Renal cortical epithelial cell (primary cell): ENCODE measurements at places on chromosomes 7 and 10. TPM values are rescaled to one million over a fixed set of nuclear protein-coding genes. Genes with fewer than 3 reads are reported as not detected.

DNA sequence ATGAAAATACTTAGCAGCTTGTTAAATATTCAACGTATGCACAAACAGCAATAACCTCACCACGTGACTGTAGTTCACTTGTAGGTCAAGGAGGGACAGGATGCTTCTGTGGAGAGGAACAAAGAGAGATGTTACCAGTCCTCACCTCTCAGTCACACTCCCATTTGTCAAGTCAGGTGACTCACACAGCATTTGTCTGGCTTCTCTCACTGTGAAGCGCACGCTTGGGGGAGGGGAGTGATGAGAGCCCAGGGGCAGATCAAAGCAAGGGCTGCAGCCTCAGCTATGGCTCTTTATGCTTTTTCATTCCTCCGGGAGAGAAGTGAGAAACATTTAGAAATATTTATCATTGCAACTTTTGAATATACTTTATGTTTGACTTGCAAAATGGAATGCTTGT is 2.9 kb upstream of the RBM20 start:
- DNase-seq, result peak; percentile 52

GRCh38 chr10:131841131-131841660 is 59.6 kb upstream of the PPP2R2D start:
- no peak for DNase-seq

CPVL gene
- 18.2 and 23.2 TPM in 2 replicates for total RNA-seq

- peak; percentile 44 for DNase-seq
Observed at GRCh38 chr7:140242057-140243031, 65.6 kb upstream of the KDM7A start.

GRCh38 chr7:128164955-128165670 is 76.0 kb upstream of the LEP start:
- no peak for DNase-seq

- peak; percentile 67 for DNase-seq
Observed at GRCh38 chr7:4689151-4689550, 7.1 kb downstream of the FOXK1 start.

- no peak for DNase-seq
Observed at GRCh38 chr10:1762076-1762475, 24.8 kb upstream of the ADARB2 start.

DNA sequence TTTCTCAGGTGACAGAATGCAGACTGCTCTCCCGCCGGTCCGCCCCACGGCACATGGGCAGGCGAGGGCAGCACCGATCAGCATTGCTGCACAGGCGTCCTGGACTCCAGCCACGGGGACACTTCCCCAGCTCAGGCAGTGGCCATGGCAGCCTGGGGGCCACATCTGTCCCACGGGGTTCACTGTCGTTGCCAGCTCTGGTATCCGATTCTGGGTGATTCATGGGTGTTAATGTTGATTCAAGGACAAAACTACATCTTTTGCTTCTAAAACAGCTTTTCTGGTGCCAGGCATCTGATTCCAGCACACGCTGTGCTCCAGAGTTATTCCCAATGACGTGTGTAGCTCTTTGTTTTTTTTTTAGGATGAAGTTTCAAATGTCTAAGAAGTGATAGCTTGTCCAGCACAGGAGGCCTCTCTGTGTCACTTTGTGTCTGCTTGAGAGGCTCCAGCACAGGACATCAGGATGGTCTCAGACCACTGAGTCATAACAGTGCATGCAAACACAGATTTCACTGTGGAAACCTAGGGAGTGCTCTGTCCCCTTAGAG is 218.0 kb downstream of the WDR37 start:
- no peak for DNase-seq

GRCh38 chr7:97845622-97846203 is 26.5 kb downstream of the ASNS start:
- DNase-seq, result peak; percentile 27

GRCh38 chr10:12644380-12645144 is 295.2 kb downstream of the CAMK1D start:
- no peak for DNase-seq

DNA sequence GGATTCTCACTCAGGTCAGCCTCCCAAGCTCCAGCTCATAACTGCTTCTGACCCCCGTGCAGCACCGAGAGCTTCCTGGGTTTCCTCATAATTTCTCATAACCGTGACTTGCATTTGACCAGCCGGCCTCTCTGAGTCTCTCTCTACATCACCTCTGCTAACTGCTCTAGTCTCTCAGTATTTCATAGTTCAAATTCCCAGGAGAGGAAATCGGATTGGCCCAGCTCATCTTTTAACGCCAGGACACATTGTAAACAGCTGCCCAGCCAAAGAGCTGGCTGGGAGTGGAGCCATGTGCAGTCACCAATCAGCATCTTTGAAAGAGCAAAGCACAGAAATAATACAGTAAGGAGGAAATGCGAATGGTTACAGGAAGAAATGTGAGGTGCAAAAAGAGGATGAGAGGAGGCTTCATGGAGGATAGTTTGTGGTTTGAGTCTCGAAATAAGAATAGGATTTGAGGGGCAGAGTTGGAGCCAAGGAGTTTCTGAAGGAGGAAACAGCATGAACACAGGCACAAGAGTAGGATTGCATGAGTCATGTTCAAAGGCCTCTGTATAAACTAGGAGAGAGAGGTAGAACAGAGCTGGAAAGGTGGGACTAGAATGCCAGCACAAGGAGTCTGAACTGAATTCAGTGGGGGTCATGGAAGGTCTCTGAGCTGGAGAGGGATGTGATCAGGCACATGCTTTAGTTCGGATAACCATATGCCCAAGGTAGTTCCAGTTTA is 15.2 kb upstream of the LBX1 start:
- peak; percentile 18 for DNase-seq

MSMB gene
- total RNA-seq, result not detected in 2 replicates

VKORC1L1 gene
- 22.7 and 30.7 TPM in 2 replicates for total RNA-seq

- no peak for DNase-seq
Observed at GRCh38 chr10:44983895-44984278, 5.3 kb upstream of the DEPP1 start.

- DNase-seq, result no peak
Observed at GRCh38 chr10:51112013-51112412, 37.7 kb downstream of the PRKG1 start.

FZD1 gene
- total RNA-seq, result 8.0 and 20.6 TPM in 2 replicates

ACTL6B gene
- total RNA-seq, result not detected in 2 replicates

- DNase-seq, result peak; percentile 73
Observed at GRCh38 chr7:108413782-108414492, 42.3 kb downstream of the NRCAM start.

- no peak for DNase-seq
Observed at GRCh38 chr7:158074896-158075632, 512.6 kb downstream of the PTPRN2 start.

- no peak for DNase-seq
Observed at GRCh38 chr7:55426676-55427075, 61.5 kb downstream of the LANCL2 start.

DNA sequence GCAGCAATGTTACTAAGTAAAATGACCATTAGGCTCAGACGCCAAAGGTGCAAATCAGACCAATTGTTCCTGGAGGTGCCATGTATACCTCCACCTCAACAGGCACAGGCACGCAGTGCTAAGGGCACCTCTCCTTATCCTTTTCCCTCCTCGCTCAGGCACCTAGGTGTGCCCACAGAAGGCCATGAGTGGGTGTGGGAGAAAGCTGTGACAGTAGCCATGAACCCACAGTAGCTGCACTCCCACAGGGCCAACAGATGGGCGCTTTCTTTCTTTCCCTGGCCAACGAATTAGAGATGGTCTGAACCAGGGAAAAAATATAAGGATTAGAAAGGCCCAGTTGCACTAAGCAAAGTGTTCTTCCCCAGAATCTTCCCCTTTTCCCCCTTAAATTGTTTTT is 15.5 kb upstream of the TNS3 start:
- DNase-seq, result no peak

IGF2BP3 gene
- 43.9 and 50.8 TPM in 2 replicates for total RNA-seq

DNA sequence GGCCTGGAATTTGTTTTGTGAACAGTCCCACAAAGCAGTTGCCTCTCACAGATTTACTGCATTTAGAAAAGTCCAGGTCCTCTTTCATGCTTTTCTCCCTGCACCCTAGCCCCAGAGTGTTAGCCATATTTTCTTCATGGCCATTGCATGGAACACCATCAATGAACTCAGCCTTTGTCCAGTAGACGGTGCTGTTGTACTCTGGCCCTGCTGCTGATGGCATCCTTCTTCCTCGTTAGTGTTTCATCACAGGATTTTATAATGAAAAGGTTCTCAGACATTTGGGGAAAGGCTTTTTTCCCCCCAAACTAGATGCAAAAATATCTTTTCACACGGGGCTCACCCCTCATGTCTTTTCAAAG is 93.0 kb upstream of the SLC25A13 start:
- peak; percentile 37 for DNase-seq

DNA sequence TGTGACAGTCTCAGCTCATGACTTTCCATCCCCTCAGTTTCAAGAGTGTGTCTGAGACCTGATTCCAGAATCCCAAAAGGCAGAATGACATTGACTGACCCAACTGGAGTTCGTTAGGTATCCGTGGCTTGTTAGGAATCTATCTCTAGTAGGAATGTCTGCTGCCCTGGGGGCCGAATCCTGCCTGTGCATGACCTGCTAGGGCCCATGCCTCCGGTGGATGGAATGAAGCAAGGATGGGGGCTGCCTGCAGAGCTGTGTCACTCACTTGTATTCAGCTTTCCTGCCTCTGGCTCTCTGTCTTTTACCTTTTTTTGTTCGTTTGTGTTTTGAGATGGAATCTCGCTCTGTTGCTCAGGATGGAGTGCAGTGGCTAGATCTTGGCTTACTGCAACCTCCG is 129.5 kb downstream of the SDK1 start:
- DNase-seq, result no peak

DNA sequence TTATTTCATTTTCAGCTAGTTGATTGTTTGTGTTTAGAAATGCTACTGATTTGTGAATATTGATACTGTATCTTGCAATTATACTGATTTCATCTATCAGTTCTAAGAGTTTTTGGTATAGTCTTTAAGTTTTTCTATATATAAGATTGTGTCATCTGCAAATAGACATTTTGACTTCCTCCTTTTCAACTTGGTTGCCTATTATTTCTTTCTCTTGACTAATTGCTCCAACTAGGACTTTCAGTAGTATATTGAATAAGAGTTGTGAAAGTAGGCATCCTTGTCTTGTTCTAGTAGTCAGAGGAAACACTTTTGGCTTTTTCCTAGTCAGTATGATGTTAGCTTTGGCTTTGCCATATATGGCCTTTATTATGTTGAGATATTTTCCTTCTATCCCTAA is 20.4 kb downstream of the PHTF2 start:
- no peak for DNase-seq

DNA sequence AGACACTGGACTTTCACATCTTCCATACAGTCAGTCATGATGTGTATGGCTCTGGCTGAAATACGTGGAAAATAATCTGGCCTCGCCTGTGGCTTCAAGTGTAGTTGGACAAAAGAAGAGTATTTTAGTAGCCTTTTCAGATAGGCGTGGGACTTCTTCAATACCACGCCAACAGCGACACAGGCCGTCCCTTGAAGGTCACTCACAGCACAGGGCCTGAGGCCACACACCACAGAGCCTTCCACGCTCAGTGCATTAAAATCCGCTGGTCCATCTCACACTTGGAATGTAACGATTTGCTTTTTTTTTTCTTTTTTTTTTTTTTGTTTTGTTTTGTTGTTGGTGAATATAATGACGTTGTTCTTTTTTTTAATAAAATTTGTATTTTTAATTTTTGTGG is 51.8 kb upstream of the SUN1 start:
- DNase-seq, result no peak

DNA sequence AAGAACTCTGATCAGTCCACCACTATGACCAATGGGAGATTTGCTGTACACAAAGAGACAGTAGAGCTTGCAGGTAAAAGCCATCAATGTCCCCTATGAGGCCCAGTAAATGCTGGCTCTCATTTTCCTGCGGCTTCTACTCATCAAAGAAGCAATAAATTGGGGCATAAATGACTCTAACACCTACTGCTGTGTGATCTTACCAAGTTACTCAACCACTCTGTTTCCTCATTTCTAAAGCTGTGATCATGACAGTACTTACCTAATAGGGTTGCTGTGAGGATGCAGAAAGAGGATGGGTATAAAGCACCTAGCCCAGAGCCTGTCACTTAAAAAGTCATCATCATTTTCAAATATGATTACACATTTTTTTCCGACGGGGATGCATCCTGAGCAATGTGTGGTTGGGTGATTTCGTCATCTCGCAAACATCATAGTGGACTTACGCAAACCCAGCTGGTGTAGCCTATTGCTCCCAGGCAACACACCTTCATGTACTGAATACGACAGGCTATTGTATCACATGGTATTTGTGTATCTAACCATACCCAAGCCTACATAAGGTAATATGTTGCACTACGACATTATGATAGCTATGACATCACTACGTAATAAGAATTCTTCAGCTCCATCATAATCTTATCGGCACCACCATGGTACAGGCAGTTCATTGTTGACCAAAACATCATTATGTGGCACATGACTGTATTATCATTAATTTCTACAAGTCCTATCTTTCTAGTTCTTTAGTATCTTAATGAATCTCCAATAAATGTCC is 7.1 kb upstream of the MGMT start:
- DNase-seq, result no peak

TUBAL3 gene
- 0.35 and 1.7 TPM in 2 replicates for total RNA-seq

DNA sequence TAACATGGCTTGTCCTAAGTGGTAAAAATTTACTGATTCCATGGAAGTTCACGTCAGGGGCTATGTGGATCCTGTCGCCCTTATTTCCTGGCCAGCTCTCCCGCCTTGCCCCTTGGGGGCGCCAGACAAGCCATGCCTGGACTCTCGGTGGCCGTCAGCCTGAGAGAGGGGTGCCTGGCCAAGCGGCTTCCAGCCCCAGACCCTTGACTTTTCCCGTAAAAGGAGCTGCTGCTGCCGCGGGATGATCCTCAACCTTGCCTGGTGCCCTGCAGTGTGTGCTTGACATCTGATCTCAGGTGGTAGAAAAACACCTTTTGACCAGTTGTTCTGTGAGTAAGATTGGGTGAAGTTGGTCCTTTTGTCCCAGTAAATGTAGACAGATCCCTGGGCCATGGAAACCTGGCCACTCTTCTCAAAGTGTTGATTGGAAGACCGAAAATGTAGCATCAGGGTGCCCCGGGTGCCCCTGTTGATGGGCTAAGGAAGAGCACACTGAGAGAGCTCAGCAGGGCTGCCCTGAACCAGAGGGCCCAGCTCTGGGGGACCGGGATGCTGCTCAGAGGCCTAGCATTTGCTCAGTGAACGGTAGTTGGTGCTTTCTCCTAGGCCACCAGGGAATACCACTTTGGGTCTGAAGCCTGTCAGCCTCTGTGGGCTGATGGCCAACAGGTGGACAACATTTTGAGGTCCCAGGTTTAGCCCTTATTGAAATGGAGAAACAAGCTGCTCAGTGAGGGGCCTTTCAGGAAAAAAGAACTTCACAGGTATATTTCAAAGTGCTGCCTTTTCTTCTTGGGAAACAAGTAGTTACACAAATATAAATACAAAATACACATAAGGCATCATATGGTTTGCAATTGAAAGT is 162.5 kb downstream of the LRMDA start:
- DNase-seq, result no peak

DNA sequence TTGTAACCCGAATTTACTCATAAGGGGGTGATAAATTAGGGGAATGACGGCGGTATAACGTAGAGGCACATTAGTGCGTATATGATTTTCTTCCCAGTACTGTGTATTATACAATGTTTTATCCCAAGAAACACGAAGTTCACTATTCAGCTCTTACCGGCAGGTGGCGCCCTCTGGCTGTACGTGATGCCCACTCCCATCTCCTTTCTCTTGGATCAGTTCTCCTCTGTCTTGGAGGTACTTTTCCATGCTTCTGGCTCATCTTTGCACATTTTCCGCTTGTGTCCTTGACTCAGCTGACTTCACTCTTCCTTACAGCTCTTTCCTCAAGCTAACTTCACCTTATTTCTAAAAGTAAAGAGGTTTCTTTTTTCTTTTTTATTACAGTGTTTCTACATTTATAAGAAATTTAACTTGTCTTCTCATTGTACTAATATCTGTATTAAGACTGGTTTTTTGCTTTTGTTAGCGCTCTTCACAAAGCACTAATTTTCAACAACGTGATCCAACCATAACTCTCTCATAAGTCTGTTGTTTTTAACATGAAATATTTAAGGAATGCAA is 21.3 kb downstream of the TMEM176B start:
- peak; percentile 50 for DNase-seq
